Renal cortex interstitium (tissue), 15 donors: ENCODE measurements at places on chromosomes 11 and 22.

DNA sequence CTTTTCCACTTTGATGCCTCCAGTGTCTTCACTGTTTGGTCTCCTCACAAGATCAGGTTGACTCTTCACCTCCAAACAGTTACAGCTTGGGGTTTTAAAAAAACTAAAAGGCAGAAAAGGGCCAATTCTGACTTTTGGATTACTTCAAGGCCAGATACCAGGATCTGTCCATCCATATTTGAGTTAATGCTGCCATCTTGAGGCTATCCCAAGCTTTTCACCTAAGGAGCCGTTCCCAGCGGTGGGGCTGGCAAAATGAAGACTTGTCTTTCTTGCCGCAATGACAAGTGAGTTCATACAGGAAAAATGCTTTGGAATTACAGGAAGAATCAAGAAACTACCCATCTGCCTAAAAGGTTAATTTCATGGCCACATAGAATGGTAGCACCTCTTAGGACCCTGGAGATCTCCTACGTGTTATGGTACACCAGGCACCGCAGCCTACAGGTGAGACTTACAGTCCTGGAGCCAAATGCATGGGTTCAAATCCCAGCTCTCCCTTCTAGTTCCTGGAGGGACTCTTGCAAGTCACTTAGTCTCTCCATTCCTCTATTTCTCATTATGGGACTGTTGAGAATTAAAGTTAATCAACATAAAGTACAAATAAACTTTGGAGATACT lies 6.0 kb upstream of the OR5B21 start:
- no peak for DNase-seq

DNA sequence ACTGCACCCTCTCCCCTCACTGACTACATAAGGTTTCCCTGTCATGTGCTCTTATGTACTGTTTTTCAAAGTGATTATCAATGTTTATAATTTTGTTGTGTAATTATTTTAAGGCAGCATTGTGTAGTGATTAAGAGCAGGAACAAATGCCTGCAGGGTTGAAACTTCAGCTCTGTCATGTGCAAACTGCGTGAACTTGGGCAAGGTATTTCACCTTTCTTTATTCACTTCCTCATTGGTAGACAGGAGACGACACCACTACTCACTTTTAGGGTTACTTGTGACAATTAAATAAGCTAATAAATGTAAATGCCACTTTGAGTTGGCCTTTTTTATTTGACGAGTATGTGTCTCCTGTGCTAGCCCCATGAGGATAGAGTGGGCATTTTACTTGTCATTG lies 86.5 kb upstream of the E2F8 start:
- DNase-seq = no peak

GRCh38 chr22:30354644-30355043 lies 2.0 kb downstream of the SF3A1 start:
- DNase-seq = no peak

DNA sequence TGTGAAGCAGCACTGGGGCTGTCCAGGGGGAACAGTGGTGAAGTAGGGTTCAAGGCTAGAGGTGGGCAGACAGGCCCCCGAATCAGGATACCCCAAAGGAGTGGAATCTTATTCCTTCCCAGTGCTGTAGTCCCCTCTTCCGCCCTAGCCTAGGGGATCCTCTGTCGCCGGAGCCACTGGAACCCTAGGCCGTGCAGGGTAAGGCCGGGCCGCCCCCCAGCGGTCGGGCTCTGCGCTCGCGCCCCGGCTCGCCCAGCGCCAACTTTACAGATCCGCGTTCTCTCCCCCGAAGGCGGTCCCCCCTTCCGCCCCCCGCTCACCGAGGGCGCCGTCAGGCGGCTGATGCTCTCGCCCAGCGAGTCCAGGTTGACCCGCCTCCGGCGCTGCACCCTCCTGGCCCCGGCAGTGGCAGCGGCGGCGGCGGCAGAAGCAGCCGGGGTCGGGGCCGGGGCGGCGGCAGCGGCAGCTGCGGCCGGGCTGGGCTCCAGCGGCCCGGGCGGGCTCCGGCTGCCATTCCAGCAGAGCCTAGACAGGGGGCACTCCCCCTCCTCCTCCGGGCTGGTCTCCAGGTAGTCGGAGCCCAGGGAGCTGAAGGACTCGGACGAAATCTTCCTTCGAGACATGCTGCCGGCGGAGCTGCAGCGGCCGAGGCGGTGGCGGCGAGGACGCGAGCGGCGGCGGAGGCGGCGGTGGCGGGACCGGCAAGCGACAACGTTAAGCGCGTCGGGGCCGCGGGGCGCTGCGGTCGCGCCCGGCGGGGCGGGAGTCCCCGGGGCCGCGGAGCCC lies 650 bp downstream of the GUCY1A2 start:
- DNase-seq = no peak

- DNase-seq = no peak
Observed at GRCh38 chr11:124840666-124841065, 24.6 kb upstream of the ROBO3 start.

DNA sequence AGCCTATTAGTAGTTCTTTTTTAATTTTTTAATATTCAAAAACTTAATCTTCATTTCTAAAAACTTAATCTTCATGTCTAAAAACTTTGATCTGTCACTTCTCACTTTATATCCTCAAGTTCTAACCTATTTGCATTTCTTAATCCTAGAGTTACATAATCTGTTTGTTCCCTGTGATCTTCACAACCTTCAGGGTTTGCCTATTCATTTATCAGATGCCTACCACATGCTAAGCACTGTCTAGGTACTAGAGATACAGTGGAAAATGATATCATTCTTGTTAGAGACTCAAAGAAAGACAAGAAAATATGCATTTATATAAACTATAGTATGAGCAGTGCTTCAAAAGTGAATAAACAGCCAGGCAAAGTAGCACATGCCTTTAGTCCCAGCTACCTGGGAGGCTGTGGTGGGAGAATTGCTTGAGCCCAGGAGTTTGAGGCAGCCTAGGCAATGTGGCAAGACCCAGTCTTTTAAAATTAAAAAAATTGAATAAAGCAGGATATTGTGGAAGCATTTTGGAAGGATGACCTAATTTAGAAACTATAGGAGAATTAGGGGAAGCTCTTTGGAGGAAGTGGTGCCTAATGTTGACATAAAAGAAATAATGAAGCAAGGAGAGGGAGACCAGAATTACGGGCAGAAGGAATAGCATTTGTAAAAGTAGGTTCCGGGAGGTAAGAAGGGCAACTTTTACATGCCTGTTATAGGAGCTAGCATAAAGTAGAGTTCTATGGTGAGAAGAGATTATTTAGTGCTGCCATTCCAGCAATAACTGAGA lies 54.4 kb upstream of the GRK2 start:
- no peak for DNase-seq

DNA sequence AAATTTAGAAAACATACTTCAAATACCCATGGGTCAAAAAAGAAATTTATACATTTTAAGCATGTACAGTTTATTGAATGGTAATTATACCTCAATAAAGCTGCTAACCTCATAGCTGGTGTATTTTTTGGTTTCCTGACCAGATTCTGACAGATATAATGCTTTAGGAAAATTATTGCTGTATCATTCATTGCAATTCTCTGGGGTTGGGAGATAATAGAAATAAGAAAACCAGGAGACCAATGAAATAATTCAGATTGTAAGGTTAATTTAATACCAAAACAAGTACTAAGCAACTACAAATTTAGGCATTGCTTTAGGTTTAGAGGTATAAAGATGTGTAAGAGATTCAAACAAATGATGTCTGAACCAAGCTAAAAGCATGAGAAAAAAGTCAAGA lies 120.1 kb downstream of the ENTHD1 start:
- no peak for DNase-seq
